ENCODE measurements at places on chromosomes 12 and 14.

DNA sequence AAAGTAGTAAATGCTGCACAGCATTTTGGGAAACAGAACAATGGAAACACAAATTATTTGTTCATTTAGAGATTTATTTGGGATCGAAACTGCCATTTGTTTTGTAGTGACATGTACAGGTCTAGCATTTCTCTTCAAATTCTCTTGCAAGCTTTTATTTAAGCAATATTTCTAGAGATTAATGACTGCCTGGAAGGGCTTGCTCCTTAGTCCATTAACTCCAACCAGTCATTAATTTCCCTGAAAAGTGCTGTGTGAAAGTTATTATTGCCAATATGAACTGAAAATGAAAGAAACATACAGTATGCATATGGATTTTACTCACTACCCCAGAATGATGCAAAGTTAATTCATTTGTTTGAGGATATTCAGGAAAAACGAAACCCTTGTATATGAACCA is 1349.6 kb upstream of the FLRT2 start:
- DNase-seq: no peak

DNA sequence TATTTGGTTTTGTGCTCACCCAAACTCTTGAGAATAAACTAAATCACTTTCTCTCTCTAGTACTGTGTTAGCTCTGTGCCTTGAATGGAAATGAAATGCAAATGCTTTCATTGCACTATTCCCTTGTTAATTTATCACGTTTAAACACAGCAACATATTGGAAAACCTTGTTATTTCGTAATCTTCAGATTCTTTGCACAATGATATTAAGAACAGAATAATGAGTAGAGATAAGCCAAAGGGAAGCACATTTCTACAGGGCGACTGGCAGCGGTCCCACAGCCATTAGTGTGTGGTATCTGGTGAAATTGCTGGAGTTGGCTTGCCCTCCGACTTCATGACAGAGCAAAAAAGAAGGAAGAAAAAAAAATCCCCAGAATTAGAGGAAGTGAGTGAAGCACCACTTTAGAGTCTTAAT is 166.1 kb upstream of the E2F7 start:
- DNase-seq: no peak

DNA sequence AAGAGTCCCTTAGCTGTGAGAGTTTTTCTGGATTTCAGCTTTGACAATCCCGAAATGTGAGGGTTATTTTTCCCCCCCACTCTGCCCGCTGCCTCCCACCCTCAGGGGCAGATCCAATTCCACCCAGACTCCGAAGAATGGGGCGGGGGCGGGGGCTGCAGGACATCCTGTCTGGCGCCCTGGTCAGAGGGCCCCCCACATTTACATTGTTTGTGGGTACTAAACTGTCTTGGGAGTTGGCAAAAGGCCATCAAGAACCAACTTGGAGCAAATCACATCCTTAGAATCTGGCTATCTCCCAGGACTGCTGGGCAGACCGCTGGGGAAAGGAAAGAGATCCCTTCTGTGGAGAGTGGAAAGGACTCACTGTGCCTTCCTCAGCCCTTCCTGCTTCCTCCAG is 2.4 kb downstream of the EMP1 start:
- DNase-seq: no peak

DNA sequence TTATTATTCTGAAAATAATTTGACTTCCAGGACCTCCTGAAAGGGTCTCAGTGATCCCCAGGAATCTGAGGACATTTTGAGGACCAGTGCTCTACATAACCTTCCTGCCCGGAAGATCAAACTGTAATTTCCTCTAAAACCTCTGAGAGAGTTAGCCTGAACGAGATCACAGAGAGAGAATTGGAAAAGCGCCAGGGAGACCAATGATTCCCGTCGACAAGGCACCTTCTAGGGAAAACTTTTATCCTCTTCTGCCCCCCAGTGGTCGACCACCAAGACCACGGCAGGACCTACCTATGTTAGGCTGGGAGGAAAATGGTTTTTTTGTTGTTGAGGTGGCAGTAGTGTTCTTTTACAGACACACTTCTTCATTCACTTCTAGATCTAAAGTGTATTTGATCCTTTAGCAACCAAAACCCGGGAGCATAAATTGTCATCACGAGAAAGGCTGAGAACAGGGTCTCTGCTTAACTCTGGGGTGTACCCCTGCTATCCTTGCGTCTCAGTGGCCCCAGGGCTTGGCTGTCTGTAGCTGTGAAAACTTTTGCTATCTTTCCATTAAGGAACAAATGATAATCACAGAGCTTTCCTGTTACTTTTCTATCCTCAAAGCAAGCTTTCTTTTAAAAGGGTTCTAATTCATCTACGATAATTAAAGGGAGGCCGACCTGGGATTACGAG is 62.9 kb upstream of the NID2 start:
- no peak for DNase-seq

DNA sequence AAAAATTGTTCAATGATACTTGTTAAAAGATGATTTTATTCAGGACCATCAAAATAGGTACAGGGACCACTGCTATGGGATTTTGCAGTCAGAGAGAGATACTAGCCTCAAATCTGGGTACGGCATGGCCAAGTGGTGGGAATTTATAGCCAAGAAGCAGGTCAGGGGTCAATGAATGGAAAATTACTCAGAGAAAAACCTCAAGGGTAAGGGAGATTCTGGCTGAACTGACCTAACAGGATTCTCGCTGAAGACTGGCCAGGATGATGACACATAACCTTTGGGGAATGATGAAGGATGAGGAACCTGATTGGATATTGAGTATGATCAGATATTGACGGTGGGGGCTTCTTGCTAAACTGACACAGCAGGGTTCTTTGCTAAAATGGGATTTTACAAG is 32.7 kb downstream of the DEPDC4 start:
- DNase-seq: no peak

DNA sequence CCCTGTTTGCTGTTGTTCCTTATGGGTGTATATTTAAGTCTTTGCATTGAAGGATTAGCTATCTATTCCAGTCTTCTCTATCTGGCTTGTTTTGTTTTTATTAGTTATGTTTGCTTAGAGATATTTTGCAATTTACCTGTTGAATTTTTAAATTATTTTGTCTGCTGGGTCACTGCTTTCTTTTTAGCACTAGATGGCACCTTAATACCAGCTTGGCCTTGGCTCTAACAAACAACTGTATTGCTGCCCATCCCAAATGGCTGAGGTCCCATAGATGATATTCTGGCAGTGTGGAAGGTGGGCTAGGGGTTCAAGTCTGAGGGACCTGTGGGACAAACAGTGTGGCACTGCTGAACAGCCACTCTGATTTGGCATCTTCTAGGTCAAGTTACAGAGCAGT is 144.0 kb upstream of the FBXO33 start:
- no peak for DNase-seq

DNA sequence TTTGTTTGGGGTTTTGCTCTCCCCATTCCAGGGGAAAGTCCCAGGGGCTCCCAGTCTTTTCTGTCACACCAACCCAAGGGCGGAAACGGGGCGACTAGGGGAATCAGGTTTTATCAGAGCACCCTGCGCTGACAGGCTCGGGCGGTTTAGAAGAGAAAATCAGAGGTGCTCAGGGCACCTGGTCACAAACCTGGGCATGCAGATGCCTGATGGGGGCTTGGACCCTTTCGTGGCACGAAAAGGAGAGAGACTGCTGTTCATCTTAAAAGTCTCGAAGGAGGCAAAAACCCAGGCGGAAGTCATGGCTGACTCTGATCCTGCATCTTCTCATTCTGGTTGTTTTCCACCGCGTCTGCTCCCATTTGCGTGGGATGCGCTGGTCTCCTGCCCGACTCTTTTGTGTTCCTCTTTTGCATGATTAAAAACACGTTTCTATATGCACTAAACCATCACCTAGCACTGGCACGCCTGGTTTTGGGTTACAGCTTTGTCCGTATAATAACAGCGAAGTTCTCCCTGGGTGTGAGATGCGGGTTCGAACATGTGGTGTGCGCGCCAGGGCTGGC is 13.2 kb downstream of the OTX2 start:
- no peak for DNase-seq

DNA sequence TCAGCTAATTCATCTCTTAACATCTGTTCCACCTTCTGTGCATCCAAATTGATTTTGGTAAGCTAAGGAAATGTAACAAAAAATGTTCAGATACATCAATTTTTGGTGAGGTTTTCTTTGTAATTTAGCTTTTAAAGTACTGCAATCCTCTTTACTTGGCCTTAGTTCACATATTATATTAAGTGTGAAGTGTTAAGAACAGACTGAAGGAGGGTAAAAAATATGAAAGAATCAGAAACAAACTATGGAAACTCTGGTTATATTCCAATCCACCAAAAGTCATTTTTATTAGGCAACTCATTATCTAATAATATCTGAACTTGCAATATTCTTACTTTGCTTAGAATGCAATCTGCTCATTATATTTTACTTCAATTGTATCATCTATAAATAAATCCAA is 49.1 kb downstream of the CEP290 start:
- no peak for DNase-seq

DNA sequence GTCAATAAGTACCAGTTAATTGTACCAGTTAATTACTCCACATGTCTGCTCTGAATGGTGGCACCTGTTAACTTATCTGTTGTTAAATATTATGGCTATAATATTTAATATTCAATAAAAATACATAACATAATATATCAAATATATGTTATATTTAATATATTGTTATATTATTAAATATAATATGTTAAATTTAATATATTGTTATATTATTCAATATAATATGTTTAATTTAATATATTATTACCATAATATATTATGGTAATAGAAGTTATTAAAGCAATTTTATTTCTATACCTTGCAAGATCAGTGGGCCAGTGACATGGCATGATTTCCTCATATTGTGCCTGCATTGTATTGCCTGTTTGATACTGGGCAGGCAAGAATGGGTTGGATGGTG is 98.4 kb downstream of the TBC1D30 start:
- no peak for DNase-seq

GRCh38 chr12:48940181-48940580 is 14.9 kb upstream of the FKBP11 start:
- no peak for DNase-seq

DNA sequence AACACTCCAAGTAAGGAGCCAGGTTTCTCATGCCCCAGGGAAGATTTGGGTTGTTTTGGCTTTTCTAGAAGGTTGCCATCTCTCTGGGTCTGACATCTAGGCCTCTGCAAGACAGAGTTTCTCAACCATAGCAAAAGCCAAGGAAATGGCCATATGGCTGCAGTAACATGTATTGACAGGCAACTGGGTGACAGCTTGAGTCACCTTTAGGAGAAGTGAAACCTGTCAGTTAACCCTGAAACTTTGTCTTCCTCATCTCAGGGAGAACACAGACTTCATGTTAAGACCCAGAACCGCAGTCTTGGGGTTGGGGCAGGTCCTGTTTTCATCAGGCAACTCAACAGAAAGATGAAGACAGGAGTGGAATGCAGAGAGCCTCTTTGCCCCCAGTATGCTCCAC is 46.0 kb upstream of the PLBD1 start:
- no peak for DNase-seq

GRCh38 chr12:61161961-61162360 is 1098.2 kb upstream of the USP15 start:
- no peak for DNase-seq

DNA sequence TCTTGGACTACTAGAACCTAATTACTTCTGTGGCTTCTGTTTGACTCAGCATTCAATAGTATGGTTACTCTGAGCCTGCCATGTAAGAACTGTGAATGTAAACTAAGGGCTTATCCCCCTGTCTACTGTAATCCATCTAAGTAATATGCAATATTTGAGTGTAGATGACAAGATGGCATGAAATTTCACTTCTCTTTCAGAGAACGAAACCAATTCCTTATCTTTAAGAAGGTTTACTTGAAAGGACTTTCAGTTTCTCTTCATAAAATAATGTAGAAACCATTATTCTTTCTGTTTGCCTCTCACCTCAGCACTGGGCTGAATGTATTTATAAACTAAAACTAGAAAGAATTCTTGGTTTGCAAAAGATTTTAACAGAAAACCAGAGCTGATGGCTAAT is 60.4 kb upstream of the ARID2 start:
- no peak for DNase-seq

DNA sequence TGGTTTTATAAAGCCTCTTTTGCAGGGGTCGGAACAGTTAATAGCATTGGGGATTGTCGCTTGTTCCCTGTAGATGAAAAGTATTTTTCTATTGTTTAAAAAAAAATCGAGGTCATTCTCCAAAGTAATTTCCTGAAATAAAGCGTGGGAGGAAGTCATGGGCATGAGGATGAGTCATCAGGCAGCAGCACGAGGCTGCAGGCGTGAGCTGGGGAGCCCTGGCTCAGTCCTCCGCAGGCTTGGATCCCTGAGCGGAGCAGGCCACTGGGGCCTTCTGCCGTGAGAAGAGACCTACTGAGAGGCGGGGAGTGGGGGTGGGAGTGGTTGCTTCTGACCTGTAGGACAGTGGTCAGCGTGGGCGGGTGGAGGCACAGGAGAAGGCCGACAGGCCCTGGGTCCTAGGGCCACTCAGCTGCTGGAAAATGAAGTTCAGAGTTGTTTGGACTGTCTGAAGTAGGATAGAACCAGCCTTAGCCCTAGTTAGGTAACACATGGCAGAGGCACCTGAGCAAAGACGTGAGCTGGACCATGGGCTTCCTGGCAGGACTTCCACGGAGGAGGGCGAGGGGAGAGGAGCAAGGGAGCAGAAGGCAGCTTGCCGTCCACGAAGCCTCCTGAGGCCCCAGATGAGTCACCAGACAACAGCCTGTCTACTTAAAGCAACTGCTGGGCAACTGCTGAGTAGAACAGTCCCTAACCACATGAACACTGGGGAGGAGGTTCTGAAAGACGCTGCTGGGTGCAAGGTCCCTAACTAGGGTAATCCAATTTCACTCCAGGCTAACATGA is 21.1 kb upstream of the LGALS3 start:
- no peak for DNase-seq

GRCh38 chr12:12425001-12425400 is 68.1 kb downstream of the BORCS5 start:
- DNase-seq: no peak

DNA sequence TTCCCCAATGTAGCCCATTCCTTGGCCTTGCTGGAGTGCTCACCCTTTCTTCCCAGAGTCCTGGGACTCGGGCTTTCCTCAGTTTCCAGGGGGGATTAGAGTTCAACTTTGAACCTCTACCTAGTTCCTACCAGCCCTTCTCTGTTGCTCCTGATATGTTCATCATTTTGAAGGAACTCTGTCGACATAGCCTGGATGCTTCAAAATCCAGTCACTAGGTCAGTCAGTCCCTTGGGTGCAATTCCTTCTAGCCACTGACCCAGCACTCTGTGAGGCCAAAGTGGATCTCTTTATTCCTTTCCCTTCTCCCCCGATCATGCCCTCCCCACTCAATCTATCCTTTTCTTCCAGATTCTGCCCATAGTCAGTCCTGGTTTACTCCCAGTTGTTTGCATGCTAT is 72.3 kb upstream of the TMCC3 start:
- DNase-seq: no peak

GRCh38 chr12:21984375-21984774 is 43.1 kb upstream of the ABCC9 start:
- no peak for DNase-seq

All from activated CD8-positive, alpha-beta memory T cell treated with anti-CD3 and anti-CD28 coated beads for 4 hours (primary cell).